ENCODE measurements at places on chromosomes 5 and 9.

DNA sequence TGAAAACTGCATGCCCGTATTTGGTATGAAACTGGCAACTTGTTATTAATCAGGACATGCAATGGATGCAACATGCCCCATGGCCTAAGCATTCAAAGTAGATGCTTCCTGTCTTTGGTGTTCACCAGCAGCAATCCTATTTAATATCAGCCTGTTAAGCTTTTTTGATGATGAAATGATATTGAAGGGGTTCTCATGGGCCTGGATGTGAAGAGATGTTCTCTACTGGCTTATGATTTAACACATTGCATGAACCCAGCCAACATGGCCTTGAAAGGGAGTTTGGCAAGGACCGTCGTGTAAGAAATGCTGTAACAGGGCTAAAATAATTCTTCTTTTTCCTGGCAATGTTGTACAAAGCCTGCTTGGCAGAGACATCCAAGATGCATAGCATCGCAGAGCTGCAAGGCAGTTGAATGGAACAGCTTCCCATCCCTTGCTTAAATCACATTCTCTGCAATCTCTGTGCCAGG, 111.2 kb downstream of the SMARCA2 start:
- DNase-seq, result no peak

DNA sequence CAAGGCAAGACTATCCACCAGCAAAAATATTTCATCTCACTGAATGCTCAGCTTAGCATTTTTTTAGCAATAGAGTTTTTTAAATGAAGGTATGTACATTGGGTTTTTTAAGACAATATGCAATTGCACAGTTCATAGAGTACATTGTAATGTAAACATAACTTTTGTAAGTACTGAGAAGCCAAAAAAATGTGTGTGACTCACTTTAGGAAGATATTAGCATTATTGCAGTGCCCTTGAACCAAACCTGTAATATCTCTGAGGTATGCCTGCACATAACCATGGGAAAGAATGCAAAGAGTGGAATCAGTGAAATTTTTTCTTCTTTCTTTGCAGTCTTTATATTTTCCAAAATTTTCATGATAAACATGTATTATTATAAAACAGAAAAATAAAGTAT, 1533.3 kb upstream of the WWC1 start:
- no peak for DNase-seq

GRCh38 chr5:131530706-131531331, 104.2 kb downstream of the RAPGEF6 start:
- DNase-seq, result no peak

DNA sequence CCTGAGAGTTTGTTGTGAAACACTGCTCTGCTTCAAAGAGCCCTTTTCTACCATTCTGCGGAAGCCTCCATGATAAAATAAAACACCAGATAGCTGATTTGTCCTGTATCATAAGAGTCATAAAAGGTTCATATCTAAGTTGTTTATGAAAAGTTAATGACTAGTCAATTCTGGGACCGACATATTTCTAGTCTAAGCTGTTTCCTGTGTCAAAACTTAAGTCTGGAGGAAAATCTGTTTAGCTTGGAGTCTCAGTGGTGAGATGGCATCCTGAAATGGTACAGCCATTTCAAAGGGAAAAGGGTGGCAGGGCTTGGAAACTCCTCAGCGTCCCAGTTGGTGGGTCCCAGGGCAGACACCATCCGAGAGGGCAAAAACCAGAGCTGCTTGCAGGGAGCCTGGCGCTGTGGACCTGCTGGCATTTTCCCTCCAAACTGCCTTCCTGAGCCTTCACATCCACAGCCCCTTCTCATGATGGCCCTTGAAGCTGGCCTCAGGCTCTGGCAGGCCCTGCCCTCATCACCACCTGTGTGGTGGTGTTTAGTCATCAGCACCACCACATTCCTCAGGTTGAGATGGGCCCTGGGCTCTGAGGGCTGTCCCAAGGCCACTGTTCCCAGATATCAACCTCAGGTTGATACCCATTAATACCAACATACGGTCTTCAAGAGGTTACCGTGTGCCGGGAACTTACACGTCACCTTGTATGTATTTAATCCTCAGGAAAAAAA, 184.0 kb downstream of the HSPA4 start:
- DNase-seq, result no peak

GRCh38 chr9:14956208-14956607, 46.0 kb upstream of the FREM1 start:
- DNase-seq, result no peak

DNA sequence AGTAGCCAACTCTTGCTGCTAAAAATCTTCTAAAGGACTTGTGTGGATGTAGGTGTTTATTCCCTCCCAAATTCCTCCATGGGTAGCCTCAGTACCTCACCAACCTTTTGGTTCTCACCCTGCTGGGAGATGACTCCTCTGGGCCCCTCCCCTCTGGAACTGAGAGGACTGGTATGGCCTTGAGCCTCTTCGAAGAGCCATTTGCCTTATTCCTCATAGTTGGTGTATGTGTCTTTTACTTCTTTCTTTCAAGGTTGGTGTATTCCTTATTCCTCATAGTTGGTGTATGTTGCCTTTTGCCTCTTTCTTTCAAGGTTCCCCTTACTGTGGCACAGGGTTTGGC, 48.3 kb downstream of the GNAQ start:
- no peak for DNase-seq

GRCh38 chr5:58235299-58235698, 224.6 kb downstream of the PLK2 start:
- DNase-seq, result no peak

- no peak for DNase-seq
Measured at GRCh38 chr5:97658116-97658900, 475.3 kb upstream of the RIOK2 start.

GRCh38 chr9:70107558-70107957, 63.9 kb downstream of the MAMDC2 start:
- no peak for DNase-seq

DNA sequence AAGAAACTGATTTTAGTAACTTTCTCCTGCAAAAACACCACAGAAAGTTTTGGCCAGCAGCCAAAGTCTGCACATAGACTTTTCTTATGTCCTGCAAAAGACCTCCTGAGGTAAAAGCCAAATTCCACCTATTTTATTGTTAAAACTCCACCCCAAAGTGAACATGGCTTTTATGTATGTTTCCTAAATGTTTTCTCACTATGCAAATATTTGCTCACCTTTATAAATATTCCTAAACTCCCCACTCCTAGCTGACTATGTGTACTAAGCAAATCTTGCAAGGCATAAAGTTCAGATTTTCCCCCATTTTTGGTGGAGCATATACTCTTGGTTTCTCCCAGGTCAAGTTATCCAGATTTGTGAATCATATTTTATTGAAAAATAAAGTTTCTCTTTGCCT, 446.2 kb downstream of the DNAH5 start:
- DNase-seq, result no peak

GRCh38 chr5:67591491-67591890, 394.9 kb upstream of the CD180 start:
- no peak for DNase-seq

DNA sequence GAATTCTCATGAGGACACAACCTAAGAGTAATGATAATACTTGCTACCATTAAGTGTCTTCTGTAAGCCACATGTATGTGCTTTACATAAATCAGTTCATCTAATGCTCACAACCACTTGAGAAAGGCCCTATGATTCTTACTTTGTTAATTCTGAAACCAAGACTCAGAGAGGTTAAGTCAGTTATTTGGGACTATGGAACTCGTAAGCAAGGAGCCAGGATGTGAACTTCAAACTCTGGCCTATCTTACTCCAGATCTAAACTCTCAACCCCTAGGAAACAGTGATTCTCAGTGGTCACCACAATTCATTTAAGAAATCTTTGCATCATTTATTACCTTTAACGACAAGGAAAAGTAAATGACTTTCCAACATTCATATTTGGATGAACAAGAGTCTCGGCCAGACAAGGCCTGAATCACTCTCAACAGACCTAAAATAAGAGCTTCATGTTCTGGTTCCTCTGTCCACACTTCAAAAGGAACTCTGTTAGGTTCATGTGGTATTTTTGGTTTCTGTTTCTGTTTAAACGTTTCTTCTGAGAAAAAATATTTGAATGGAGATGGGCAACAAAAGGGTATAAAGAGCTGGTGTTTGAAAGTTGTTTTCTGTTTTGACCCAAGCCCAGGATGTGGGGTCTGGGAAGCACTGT, 104.8 kb downstream of the LPAR1 start:
- DNase-seq, result no peak

DNA sequence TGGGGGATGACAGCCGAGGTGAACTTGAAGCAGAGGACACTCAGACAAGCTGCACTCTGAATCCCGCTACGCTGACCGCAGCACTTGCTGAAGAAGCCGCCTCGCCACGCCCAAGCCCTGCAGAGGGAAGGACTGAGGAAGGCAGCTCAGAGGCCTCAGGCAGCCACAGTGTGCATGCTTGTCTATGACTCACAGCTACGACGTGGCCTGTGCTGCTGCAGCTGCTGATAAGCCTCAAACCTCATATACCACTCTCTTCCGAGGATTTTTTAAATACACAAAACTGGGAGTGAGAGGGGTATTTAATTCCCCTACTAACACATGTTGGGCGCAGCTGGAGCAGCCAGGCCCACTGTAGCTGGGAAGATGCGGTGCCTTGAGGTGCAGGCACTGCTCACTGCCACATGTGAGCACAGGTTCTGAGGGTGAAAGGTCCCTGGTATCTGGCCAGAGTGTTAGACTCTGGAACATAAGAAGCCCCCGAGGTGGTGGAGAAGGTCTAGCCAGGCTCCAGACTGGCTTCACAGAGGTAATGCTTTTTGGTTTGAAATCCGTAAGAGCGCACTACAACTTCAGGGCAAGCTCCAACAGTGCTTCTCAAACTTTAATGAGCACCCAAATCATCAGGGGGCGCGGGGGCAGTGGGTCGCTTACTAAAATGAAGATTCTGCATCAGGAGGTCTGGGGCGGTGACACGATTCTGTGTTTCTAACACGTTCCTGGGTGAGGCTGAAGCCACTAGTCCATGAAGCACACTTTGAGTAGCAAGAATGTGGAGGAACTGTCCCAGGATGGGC, 196.8 kb downstream of the AUH start:
- DNase-seq, result peak; percentile 76

- DNase-seq, result no peak
Measured at GRCh38 chr9:113524468-113524867, 60.9 kb downstream of the RGS3 start.

DNA sequence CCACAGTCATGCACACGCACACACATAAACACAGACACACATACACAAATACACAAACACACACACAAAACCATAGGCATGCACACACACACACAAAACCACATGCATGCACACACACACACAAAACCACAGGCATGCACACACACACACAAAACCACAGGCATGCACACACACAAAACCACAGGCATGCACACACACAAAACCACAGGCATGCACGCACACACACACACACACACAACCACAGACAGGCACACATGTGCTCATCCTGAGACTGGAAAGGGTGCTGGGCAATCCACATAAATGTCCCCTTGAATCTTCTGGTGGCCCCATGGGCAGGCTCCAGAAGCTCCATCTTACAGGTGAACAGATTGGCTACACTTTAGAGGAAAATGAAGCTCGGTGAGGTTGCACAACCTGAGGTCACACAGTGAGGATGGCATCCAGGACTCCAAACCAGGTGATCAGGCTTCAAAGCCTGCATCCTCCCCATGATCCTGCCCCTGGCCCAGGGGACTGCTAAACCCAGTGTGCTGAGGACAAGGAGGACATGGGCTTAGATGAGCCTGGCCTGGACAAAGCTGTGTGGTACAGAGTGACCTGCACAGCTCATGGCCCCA, 144.8 kb downstream of the GADD45G start:
- no peak for DNase-seq

DNA sequence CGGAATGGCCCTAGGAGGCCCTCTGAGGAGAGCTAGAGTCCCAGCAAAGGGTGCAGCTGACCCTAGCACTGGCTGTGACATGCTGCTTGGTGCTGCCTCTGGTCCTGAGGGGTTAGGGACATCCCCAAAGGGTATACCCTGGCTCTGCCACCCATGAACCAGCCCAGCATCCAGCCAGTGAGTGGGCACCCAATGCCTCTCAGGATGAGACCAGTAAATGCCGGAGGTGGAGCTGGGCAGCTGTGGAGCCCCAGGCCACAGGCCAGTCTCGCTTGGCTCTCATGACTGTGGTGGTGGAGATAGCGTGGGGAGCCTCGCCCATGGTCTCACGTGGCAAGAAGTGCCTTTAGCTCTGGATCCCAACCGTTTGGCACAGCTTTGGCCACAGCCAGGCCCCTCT, 3.7 kb upstream of the CEL start:
- DNase-seq, result no peak

GRCh38 chr5:125450771-125451170, 704.3 kb upstream of the ZNF608 start:
- DNase-seq, result no peak

DNA sequence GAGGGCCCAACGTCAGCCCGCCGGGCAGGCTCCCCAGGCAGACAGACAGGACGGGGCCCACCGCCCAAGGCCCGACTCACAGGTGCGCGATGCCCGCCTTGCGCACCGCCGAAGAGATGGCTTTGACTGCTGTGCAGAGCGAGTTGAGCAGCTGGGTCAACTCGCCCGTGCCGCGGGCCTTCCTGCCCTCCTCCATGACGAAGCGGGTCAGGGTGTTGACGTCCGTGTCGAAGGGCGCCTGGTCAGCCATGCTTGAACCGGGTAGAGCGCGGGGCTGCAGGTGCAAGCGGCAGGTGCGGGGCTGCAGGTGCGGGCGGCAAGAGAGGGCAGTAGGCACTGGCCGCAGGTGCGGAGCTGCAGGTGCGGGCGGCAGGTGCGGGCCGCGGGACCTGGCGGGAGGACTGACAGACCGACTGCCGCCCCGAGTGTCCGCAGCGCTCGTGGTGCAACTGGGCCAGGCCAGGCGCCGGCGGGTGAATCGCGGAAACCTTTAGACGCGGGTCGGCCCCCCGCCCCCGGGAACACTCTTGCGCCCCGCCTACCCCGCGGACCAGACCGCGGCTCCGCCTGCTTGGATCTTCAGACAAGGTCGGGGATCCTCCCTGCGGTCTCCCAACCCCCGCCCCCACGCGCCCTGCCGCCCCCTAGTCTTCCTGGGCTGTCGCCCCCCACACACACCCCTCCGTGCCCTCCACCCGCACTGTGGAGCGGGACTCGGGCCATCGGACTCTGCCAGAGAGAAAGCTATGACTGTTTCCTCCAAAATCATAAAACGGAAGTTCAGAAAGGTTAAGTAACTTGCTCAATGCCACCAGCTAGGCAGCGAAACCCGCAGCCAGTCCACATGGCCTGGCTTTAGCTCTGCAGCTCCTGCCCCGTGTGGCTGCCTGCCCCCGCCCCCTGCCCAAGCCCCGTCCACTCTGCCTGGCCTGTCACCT, at the start of gene FBP1:
TSS of gene FBP1 (minus strand) at position 458 of the 938 bp plus-strand sequence. CDS start at position 250, 208 bp downstream.
- peak; percentile 62 for DNase-seq
